ENCODE measurements at places on chromosomes 4 and X. TPM values are rescaled to one million over a fixed set of nuclear protein-coding genes. Genes with fewer than 3 reads are reported as not detected.

DNA sequence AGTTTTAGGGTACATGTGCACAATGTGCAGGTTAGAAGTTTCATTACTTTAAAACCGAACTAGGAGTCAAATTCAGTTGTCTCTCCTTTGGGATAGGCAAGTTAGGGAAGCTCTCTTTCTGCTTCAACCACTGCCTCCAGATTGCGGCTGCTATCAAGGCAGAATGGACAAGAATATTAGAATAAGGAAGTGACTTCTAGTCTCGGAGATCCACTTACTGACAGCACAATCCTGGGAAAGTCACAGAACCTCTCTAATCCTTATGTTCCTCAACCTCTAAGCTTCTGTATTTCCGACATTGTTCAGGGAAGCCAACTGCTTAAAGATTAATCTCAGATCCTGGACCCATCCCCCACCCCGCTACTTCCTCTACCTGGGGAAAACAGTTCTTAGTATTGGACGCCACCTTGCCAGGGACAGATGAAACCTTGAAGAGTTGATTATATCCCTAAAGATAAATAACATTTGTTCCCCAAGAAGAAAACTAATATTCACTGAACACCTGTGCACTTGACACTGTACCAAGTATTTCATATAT is 2.1 kb downstream of the NUP62CL start:
- no peak for DNase-seq

- no peak for DNase-seq
Measured at GRCh38 chr4:74327762-74328161, 19.5 kb downstream of the EPGN start.

DNA sequence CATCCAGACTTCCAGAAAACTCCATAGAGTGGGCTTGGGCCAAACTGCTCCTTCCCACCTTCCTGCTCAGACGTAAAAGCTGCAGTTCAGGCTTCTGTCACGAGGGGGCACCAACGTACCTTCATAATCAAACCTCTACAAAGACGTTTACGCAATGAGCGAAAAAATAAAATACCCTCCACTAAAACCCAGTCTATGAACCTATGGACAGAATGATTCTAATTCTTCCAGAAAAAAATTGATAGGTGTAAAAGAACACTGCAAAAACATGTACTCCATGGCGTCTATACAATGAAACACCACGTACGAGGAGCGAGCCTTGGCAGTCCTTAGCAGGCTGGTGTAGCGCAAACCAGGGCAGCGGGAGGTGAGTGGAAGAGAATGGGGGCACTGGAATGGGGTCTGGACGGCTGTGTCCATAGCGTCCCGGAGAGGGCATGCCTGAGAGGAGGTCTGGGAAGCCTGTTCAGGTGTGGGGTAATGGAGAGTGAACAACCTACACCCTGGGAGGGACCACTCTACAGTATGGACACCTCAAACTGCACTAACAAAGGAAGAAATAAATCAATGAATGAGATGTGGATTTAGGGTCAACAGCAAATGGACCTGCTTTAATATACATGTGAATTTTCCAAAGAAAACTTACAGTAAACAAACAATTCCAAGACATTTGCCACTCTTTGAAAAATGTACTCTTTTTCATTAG is 14.4 kb upstream of the RAB40A start:
- peak; percentile 81 for DNase-seq

NPFFR2 gene
- 0.60 TPM for total RNA-seq

DNA sequence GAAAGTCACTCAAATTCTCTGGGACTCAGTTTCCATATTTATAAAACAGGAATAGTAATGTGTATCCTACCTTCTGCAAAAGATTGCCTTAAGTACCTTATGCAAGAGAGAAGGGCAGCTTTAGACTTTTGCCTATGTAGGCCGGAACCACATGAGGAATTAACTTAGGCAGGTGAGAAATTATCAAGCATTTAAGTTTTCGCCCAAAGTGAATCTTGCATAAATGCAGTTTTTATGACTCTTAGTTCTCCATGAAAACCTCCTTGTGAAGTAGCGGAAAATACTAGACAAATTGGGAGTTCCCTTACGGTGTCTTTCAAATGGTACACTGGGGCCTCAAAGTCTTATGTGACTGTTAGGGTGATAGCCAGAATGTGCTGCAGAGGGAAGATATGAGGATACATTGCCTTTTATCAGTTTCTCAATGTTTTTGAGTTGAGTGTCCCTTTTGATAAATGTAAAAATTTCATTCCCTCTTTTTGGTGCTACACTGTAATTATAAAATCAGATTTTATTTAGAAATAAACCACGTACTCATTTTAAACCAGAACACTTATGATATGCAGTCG is 2.6 kb downstream of the SH2D1A start:
- DNase-seq, result no peak

GRCh38 chrX:97344724-97345123 is 461.0 kb downstream of the RPA4 start:
- no peak for DNase-seq

SPANXC gene
- total RNA-seq, result not detected

- DNase-seq, result no peak
Measured at GRCh38 chr4:127975121-127975770, 10.0 kb downstream of the ABHD18 start.

DNA sequence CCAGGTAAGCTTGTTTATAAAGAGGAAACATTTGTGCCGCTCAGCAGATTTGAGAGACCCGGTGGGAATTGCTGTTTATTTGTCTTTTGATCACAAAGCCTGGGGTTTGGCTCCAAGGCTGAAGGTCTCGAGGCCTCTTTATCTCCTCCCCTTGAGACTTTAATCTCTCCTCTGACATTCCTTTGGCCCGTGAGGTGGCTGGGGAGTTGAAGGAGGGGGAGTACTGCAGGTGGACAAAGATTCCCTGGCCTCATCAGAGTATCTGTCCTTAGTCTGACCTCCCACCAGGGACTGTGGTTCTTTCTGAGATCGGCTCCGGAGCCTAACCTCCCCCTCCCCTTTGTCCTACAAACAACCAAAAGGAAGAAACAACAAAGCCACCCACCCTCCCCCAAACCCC is 216.5 kb downstream of the MID1IP1 start:
- DNase-seq, result no peak

CT47B1 gene
- not detected for total RNA-seq

DNA sequence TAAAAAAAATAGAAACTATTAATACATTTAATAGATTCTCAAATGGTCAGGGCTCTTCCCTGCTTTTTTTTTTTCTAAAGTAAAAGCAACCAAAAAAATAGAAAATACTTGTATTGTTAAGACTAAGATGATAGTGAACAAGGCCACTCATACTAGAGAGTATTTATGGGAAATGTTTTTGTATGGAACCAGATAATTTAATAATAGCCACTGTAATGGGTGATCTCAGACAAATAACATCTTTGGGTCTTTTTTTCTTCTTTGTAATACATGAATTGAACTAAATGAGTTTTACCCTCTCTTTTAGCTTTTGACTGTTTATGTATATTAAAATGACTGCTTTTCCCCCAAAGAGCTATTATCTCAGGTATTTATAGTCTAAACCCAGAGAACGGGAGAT is 92.1 kb upstream of the ELOVL6 start:
- no peak for DNase-seq

DNA sequence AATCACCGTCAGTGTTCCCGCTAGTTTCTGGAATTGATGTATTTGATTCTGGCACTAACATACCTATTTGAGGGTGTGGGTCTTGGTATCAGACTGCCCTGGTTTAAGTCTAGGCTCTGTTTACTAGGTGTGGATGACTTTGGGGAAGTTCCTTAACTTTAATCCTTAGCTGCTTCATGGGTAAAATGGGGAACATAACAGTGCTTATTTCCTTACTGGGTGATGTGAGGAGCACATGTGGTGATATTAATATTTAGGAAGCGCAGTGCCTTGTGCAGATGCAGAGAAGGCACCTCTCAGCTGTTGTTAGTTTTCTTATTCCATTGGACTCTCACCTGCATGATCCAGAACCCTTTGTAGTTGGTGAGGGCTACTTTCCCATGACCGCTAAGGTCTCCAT is 17.1 kb downstream of the RNF4 start:
- no peak for DNase-seq

DNA sequence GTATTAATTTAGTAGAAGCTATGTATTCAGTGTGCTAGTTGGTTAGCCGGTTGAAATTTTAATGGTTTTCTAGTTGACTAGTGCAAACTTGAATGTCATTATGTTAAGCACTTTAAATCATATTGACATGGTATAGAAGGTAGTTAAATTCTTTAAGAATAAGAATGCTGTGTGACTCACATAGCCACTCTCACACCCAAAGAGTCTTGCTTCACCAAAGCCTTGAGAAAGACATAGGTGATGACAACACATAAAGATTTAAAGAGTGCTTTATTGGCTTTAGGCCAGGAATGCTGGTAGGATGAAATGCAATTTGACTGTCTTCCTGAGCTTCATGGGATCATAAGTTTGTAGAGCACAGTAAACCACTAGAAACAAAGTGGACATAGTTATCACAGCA is 85.3 kb downstream of the DCAF8L2 start:
- DNase-seq, result no peak

GPR119 gene
- total RNA-seq, result not detected

DNA sequence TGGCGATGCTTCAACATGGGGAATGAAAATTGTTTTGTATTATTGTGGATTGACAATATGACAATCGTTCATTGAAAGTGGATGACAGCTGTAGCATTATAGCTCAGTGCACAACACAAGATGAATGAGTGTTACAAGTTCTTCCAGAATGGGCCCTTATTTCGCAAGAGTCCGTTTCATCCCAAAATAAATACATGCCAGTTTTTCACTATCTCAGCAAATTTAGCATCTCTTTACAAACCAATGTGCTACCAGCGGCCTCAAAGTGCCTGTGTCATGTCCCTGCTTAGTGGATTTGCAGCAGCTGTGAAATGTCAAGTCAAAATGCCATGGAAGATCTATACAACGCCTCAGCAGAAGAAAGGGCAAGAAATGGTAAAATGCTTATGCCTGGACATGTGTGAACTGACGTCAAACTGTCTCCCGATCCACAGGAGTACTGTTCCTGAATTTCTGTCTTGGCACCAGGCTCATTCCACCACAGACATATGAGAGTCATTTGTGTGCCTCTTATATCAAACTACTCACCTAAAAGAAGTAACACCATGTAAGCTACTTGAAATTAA is 109.6 kb downstream of the MAML3 start:
- no peak for DNase-seq

DNA sequence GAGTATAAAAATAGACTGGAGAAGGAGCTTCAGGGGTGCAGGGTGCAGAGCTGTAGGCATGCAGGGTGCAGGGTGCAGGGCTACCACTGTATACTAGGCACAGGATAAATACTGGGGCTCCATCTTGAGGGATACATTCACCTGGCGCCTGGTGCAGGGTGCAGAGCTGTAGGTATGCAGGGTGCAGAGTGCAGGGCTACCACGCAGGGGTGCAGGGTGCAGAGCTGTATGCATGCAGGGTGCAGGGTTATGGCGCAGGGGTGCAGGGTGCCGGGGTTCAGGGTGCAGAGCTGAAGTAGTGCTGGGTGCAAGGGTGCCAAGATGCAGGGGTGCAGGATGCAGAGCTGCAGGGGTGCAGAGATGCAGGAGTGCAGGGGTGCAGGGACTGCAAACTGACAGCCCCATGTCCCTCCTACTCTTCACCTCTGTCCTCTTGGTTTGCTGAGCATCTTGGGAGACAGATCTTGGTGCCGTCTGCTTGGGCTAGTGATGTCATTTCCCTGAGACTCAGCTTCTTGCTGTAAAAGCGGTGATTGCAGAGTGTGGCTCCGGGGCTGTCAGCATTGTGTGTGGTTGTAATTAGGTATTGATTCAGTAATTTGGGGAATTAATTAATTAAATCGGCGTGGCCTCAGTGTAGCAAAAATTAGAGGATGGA is 91.2 kb downstream of the ADRA2C start:
- DNase-seq, result no peak

DNA sequence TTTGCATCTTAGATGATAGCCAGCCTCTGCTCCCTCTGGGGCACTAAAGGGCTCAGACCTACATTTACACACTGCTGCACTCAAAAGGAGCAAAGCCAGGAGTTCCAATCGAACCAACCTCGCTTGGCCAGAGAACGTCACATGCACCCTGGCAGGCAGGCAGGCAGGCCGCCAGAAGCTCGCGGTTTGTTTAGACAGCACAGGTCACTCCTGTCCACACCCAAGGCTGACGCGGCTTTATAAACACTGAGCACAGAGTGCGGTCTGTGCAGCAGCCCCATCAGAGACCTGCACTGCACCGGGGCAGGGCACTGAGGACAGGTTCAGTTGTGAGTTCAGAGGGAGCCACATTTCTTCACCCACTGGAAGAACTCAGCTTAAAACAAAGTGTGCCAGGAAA is 143.9 kb downstream of the BCOR start:
- DNase-seq, result peak; percentile 83

USP17L24 gene
- not detected for total RNA-seq

SERTM2 gene
- 5.6 TPM for total RNA-seq

GRCh38 chrX:150544222-150544787 is 24.1 kb upstream of the MTM1 start:
- DNase-seq, result no peak

DNA sequence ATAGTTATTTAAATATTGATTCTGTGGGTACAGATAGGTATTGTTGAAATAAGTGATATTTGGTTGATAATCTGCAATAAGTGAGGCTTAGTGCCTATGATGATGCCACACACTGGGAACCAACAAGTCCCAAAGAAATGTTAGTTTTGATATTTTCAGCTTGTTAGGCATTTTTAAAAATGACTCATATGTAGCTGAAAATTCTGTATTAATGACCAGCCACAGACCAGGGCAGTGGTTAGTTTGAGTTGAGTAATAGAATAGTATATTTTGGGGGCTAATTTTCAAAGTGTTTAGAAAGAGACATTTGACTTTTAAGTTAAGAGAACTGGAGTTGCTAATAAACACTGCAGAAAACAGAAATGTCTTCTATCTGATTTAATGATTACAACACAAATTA is 9.4 kb downstream of the INTU start:
- no peak for DNase-seq

DNA sequence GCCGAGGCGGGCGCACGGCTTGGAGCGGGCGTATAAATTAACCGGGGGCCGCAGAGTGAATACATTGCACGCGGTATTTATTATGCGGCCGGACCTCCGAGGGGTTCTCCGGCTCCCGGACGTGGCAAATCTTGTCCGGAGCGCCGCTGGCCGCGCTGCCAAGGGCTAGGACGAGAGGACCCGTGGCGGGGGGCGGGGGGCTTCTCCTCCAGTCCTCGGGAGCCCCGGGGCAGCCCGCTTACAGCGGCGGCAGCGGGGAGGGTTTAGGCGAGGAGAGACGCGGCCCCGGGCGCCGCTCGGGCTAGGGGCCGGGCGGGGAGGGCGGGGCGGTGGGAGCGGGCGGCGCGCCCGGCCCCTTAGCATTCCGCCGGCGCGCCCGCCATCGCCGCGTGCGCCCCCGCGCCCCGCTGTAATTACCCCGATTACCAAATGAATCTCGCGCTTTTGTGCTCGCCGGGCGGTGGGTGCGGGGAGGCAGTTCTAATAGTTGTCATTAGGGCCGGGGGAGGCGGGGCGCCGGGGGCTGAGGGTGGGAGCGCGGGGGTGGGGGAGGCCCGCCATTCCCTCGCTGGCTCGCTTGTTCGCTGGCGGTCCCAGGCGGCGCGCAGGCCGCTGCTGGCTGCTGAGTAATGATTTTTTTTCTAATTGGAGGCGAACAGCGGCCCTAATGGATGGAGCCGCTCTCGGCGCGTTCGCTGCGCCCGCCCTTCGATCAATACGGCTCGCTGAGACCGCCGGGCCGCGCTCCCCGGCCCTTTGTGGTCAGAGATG is 276.6 kb downstream of the BCOR start:
- DNase-seq, result no peak

- no peak for DNase-seq
Measured at GRCh38 chrX:14362721-14363120, 166.6 kb upstream of the GLRA2 start.

CSN1S1 gene
- not detected for total RNA-seq

- no peak for DNase-seq
Measured at GRCh38 chr4:142044271-142044670, 407.9 kb downstream of the IL15 start.

All from ureter (tissue), 1 donor.